Activated CD4-positive, CD25-positive, alpha-beta regulatory T cell (primary cell): ENCODE measurements at places on chromosomes 7 and 10.

DNA sequence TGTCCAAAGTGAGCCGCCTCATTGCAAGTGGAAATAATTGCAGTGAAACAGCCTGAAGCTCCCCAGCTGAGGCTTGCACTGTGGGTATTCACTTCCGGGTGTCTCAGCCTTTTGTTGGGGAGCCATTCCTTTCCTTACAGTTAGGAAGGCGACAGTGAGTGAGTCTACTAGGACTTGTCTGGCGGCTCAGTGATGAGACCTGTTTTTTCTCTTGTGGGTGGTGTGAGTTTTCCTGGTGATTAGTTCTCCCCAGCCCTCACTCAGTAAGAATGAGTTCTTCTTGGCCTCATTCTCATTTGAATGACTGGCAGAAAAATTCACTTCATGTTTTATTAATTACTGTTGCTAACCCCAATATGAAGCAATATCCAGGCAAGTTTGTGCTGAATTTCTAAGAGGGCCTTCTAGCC, 2.6 kb downstream of the PGAM1 start:
- DNase-seq, result no peak

GRCh38 chr10:11255796-11256444, 238.2 kb downstream of the CELF2 start:
- DNase-seq, result no peak

- DNase-seq, result no peak
These were observed 46.7 kb downstream of the SGMS1 start for GRCh38 chr10:50577010-50577409.

DNA sequence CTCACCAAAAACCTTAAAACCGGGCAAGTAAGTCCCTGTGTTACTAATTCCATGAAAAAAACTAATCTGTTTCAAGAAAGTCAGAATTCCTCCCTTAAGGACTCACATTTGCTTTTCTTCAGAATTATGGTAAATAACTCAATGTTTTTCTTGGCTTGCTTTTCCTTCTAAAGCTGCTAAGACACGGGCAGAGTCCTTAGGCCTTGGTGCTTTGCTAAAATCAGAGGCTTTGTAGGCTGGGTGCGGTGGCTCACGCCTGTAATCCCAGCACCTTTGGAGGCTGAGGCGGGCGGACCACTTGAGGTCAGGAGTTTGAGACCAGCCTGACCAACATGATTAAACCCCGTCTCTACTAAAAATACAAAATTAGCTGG, 32.0 kb downstream of the GNA12 start:
- no peak for DNase-seq

- DNase-seq, result no peak
These were observed 29.7 kb upstream of the PAX2 start for GRCh38 chr10:100715445-100716385.
